ENCODE measurements at places on chromosomes 11 and 22.

DNA sequence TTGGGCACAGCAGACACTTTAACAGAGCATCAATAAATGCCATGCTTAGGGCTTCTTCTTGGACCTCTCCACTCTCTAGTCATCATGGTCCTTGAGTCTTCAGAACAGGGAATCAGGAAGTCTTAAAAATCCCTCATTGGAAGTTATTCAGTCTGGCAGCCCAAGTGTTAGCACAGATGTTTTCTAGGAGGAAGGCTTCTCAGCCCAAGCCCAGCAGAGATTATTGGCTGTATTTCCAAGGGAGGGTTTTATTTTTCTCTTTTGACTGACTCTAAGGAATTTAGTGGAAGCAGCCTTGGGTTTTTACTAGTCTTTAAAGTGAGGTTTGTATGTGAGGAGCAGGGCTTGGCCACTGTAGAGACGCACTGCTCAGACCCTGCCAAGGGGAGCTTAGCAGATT, 41.9 kb downstream of the CEP164 start:
- DNase-seq = no peak

- no peak for DNase-seq
Observed at GRCh38 chr11:124745270-124745834, 5.6 kb downstream of the NRGN start.

DNA sequence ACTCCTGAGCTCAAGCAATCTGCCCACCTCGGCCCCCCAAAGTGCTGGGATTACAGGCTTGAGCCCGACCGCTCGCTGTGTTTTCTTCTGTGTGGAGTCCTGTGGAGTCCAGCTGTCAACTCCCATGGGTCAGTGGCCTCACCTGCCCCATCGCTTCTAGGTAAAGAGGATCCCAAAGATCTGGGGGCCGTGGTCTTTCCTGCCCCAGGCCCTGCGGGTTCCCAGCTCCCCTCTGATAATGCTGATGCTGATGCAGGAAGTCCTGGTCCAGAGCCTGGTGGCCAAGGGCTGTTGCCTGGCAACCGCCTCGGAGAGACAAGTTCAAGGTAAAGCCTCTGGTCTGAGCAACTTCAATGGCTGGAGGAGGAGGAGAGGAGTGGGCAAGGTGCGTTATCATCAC, 9.6 kb downstream of the SSTR3 start:
- DNase-seq = no peak

DNA sequence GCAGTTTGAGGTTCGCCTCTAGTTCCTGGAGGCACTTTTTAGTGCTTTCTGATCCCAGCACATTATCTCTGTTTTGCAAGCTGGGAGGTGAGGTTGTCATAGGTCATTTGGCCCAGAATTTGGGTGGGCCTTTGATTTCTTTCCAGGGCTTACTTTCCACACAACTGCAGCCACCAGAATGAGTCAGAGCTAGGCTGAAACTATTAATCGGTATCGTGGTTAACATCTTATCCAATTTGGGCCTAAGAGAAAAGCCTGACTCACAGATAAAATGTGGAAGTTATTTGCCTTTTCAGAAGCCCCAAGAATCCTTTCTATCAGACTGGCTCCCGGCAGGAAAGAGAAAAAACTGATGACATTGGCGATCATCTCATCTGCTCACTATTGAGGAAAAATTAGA, 166.4 kb downstream of the KIRREL3 start:
- no peak for DNase-seq

- DNase-seq = no peak
Observed at GRCh38 chr11:57499983-57500461, 15.5 kb downstream of the SLC43A1 start.

DNA sequence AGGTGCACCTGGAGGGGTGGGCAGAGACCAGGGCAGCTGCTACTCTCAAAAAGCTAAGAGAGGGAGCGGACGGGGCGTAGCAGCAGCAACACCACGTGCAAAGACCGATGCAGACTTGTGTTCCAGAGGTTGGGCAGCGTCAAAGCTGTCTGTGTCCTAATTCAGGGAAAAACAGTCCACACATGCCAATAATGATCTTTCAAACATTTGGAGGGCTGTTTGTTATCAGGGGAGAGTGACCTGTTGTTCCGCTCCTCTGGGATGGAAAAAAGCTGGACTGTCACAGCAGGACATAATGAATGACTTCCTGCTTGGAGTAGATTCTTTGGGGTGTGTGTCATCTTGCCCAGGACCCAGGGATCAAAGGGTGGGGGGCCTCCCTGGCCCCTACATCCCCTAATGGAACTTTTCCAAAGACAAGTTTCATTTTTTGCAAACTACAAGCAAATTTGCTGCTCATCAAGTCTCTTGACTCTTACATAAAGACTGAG, 6.2 kb upstream of the FBLN1 start:
- DNase-seq = no peak

- DNase-seq = no peak
Observed at GRCh38 chr22:36326178-36327161, 61.3 kb downstream of the MYH9 start.

DNA sequence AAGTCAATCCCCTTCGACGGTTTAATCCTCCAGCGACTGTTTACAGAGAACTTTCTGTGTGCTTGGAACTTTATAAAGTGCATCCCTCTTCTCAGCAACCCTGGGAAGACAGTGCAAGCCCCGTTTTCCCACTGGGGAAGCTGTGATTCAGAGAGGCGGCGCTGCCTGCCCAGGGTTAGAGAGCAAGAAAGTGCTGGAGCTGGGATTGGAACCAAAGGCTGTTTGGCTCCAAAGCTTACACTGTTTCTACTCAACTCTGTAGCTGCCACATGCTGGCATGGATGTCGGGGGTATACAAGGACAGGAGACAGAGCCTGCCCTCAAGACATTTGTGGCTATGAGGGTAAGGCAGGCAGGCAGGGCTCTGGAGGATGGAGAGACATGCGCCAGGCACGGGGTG, 13.0 kb downstream of the FBLN1 start:
- DNase-seq = no peak

DNA sequence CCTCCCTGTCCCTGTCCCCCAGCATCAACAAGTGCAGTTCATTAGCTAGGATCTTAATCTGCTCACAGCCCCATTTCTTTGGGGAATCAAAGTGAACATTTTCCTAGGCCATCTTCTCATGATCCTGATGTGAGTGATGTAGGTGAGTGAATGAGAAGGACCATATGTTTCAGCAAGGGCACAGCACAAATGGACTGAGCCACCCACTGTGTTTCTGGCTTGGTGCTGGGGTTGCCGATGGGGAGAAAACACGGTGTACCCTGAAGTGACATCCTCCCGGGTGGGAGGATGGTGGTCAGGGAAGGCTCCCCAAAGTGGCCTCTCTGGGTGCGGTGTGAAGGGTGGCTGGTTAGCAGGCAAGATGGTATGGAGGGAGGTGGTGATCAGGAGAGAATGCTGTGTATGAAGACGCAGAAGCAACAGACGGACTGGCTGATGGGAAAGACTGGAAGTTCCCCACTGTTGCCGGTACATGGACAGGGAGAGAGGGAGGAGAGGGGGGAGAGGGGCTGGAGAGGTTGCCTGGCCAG, 72.2 kb downstream of the JAM3 start:
- DNase-seq = no peak

GRCh38 chr11:36711104-36711825, 113.2 kb upstream of the RAG2 start:
- no peak for DNase-seq

GRCh38 chr11:64694821-64695365, 28.1 kb downstream of the NRXN2 start:
- no peak for DNase-seq

DNA sequence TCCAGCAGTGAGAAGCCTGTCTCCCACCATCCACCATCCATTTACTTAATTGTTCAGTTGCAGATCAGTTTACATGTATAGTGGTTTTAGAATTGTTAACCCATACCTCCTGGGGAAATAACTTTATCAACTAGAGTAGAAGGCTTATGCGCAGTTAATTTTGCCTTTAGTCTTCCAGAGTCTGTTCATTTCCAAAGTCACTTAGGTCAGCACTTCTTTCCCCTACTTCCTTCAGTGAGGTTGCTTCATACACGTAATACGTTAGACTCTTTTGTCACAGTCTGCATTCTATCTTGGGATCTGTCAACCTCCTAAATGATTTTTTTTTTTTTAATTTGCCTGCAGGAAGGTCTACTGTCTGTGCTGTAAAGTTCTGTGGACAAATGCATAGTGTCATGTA, 495.6 kb upstream of the ISX start:
- DNase-seq = no peak

- no peak for DNase-seq
Observed at GRCh38 chr11:62725646-62726045, 1.6 kb downstream of the HNRNPUL2 start.

- DNase-seq = no peak
Observed at GRCh38 chr22:43988960-43989359, 33.7 kb downstream of the SAMM50 start.

DNA sequence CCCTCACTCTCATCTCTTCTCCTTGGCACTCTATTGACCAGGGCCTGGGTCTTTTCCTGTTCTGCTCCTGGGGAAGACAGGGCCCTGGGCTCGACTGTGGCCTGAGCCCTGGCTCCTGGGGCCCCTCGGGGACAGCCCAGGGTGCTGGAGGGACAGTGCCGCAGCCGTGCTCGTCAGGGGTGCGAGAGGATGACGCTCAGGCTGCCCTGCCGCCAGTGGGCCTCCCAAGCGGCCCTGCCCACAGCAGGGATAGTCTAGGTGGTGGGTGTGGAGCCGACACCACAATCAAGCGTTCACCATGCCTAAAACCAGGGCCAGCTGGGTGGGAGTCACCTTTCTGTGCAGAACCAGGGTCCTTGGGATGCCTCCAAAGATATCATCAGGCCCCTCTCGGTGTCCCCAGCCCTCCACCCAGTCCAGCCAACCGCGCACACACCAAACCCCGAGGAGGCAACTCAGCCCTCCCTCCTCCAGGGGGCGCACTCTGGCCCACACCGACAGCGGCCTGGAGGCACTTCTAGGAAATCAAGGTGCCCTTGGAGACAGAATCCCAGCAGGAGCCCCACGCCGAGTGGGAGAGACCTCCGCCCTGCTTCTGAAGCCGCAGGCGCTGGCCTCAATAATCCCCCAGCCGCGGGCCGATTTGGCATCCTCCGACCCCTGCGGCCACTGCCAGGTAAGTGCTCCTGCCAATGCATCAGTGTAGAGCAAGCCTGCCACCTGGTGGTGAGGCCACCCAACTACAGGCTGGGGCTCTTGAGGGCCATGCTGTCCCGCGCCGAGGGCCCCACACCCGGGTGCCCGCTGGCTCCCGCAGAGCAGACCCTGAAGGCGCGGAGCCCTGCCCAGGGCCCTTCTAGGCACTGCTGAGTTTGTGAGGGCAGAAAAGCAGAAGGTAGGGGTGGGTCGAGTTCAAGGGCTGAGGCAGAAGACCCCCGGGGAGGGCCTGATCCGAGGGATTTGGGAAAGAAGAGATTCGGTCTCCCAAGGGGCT, 496.4 kb downstream of the BUD13 start:
- peak; percentile 86 for DNase-seq

DNA sequence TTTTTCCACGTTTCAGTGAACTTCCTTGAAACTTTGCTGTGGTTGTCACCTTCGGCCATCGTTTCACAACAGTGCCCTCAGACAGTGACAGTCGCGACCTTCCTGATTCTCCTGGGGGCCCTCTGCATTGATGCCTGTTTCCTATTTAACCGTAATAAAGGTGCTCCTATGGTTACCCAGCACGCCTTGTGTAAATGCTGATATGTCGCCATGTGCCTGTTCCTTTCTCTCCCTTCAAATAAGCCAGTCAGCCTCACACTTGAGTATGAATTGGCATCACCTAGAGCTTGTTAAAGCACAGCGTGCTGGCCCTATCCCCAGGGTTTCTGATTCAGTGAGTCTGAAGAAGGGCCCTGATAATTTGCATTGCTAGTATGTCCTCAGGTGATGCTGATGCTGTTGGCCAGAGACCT, 104.8 kb downstream of the MICAL2 start:
- DNase-seq = no peak

- DNase-seq = no peak
Observed at GRCh38 chr11:103681855-103682254, 354.6 kb upstream of the DDI1 start.

GRCh38 chr22:25563761-25564319, 635 bp upstream of the GRK3 start:
- DNase-seq = peak; percentile 26

- DNase-seq = no peak
Observed at GRCh38 chr11:110907629-110908028, 195.4 kb upstream of the ARHGAP20 start.

- DNase-seq = no peak
Observed at GRCh38 chr11:64157631-64158394, 8.1 kb downstream of the MACROD1 start.

GRCh38 chr11:122344215-122344614, 228.2 kb upstream of the BLID start:
- no peak for DNase-seq

- no peak for DNase-seq
Observed at GRCh38 chr11:19664886-19665548, 47.6 kb upstream of the NAV2 start.

DNA sequence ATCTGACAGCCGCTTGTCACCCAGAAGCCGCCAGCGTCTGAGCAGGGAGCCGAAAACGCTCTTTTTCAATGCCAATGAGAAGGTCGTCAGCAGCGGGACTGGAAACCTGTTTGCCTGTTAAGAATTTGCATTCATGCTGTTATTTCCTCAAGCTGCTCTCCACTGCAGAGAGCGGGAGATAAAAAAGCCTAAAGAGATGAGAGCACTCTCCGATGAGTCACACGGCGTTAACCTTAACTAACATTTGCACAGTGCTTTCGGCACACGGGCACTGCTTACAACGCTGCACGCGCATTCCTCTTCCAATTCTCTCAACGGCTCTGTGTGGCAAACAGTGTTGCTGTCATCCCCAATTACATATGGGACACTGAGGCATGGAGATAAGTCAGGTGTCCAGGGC, 40.0 kb upstream of the RTL6 start:
- no peak for DNase-seq

GRCh38 chr11:32447252-32447651, 11.9 kb upstream of the WT1 start:
- no peak for DNase-seq

DNA sequence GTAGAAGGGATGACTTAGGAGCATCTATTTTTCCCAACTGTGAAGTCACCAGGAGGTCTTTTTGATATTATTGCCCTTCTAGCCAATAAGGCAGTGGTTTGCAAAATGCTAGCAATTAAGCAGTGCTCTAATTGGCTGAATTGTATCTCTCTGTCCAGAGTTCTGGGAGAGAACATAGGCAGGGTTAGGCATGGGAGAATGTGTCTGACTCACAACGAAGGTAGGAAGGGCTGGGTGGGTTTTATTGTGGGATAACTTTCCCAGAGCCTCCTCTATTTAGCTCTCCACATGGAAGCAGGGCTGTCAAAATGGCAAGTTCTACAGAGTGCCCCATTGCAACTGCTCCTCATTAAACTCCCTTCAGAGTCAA, 415.9 kb upstream of the CADM1 start:
- no peak for DNase-seq

DNA sequence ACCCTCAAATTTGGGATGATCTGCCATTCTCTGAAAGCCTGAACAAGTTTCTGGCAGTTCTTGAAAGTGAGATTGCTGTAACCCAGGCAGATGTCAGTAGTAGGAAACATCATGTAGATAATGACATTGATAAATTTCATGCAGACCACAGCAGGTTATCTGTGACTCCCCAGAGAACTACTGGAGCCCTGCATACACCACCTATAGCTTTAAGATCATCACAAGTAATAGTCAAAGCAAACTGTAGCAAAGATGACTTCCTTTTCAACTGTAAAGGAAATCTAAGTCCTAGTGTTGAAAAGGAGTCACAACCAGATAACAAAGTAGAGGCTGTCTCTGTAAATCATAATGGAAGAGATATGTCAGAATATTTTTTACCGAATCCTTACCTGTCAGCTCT, 31.0 kb downstream of the DDIAS start:
- no peak for DNase-seq

Data from stimulated activated CD4-positive, alpha-beta T cell treated with anti-CD3 and anti-CD28 coated beads, Interleukin-2, amount 100 ng/mL, for 24 hours (primary cell).